ENCODE measurements at places on chromosomes 3 and 15.

DNA sequence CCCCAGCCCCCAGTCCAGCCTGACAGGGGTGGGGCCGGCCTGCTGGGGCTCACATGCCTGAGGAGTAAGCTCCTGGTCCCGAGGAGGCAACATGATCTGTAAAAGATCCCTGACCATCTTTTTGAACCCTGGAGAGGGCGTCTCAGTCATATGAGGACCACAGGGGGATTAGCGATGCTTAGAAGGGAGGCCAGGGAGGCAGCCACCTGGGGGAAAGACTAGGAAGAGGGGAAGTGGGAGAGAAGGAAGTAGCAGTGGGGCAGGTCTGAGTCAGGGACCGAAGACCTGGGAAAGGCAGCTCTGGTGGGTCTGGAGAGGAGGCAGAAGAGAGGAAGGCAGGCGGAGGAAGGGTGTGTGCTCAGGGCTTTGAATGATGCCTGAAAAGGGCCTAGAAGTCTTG lies 18.9 kb downstream of the PIF1 start:
- no peak for DNase-seq

GRCh38 chr15:64912379-64913325 lies 950 bp downstream of the ANKDD1A start:
- no peak for DNase-seq

DNA sequence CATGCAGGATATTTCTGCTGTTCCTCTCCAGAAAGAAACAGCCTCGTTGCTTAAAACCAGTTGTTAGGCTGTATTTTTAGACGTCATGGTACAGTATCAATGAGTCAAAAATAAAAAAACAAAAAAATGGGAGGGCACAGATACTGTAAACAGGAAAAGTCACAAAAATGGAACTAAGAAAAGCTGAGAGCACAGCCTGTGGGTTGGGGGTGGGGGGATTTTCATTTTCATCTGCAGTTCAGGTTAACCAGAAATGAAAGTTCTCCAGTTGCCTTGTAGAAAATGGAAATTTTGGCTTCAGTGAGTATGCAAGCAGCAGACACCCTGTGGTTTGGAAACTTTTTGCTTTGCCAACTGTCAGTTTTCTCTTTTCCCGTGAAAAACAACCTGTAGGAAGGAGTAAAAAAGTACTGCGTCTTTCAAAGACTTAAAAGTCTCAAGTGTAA lies 59.0 kb downstream of the FRMD4B start:
- no peak for DNase-seq

DNA sequence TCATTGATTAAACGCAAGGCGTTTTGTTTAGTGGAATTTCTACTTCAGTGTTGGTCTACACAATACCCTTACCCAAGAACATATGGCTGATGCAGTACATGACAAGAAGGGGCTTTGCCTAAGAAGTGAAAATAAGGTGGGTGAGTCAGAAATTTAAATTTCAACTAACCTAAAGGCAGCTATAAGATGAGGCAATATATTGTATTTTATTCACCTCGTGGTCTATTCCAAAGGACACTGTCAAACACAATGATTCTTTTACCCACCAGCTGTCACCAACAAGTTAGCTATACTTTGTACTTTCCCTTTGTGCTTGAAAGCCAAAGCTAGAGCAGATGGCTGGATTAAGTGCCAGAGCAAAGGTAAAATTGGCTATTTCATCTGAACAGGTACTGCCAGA lies 10.9 kb upstream of the SETMAR start:
- DNase-seq, result no peak

DNA sequence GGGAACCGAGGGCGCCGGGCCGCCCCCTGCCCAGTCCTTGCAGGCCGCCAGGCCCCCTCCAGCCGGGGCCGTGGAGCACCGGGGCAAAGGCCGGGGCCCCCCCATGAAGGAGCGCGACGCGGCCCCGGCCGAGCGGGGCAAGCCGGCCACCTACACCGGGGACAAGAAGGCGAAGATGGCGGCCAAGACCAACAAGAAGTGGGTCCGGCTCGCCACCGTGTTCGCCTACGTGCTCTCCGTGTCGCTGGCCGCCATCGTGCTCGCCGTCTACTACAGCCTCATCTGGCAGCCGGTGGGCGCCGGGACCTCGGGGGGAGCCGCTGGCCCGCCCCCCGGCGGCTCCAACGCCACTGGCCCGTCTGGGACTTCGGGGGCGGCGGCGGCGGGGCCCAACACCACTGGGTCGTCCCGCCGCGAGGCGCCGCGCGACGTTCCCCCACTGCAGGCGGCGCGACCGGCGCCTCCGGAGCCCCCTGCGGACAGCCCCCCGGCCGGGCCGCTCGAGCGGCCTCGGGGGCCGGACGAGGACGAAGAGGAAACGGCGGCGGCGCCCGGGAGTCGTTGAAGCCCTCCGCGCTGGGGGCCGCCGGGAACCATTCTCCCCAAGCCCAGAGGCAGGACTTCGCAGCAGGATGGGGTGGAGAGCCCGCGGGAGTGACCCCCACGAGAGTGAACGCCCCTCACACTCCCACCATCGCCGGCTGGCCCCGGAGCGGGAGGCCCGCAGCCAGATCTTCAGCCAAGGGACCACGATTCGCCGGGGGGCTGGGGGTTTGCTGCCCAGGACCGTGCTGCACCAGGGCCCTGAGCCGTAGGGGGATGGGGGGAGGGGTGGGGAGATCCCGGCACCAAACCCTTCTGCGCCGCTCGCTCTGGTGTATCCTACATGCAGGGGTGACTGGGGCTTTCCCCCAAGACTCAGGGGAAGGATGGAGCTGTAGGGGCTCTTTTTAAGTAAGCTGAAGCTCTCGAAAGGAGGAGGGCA lies 753 bp downstream of the INAFM2 start:
- DNase-seq, result no peak

- no peak for DNase-seq
These were observed 48.1 kb downstream of the ADAM10 start for GRCh38 chr15:58701376-58701775.

DNA sequence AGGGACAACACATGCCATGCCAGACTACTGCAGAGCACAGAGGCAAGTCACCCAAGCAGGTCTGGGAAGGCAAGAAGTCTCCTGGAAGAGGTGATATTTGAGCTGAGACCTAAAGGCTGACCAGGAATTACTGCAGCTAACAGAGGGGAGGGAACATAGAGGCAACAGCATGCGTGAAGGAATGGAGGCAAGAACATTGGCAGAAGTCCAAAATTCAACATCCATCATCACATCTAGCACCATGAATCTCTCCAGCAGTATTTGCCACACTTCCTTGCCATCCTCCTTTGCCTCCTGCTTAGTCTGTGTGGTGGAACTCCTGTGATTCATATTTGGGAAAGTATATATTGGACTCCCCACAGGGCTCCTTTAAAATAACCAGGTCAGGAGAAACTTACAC lies 870 bp upstream of the TSEN2 start:
- DNase-seq, result no peak
